ENCODE measurements at places on chromosomes 2 and 18.

DNA sequence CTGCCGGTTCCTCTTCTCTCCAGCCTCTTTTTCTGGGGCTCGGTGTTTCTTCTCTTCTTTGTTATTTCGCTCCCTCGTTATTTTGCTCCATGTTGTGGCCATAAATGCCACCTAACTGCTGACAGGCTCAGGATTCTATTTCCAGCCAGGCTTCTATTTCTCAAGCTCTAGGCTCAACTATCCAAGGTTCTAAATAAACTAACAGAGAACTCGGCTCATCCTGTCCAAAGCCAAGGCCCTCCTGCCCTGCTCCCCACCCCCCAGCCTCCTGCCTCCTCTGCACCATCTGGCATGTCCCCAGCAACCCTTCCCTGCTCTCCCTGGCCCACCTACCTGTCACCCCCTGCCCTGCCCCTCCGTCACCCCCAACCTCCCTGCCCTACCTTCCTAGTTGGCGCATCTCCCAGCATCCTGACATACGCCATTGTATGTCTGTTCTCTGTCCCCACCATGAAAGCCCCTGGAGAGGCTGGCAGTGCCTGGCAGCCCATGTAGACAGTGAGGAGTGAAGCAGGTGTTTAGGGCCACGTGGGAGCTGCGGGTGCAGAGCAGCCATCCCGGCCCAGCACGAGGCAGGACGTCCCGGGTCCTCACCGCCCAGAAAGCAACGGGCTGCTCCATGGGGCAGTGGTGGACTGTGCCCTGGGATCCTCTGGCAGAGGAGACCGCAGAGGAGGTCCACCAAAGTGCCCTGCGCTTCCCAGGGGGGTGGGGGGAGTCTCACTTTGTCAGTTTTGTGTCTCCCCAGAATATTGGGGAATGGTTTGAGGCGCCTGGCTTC, 186.9 kb downstream of the TWIST2 start:
- no peak for DNase-seq

DNA sequence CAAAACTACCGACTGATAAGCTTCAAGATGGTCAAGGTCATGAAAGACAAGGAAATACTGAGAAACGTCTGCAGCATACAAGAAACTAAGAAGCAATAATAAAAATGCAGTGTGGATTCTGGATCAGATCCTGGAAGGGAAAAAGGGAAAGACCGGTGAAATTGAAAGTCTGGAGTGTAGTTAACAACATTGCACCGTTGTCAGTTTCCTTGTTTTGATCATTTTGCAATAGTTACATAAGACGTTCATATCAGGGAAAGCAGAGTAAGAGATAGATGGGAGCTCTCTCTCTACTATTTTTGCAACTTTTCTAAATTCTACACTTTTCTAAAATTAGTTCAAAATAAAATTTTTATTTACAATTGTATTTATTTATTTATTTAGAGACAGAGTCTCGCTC, 15.0 kb upstream of the ZNF407 start:
- DNase-seq: no peak

- no peak for DNase-seq
Observed at GRCh38 chr2:73134471-73134870, 21.7 kb upstream of the RAB11FIP5 start.

- peak; percentile 19 for DNase-seq
Observed at GRCh38 chr2:53096351-53096750, 671.3 kb upstream of the CHAC2 start.

DNA sequence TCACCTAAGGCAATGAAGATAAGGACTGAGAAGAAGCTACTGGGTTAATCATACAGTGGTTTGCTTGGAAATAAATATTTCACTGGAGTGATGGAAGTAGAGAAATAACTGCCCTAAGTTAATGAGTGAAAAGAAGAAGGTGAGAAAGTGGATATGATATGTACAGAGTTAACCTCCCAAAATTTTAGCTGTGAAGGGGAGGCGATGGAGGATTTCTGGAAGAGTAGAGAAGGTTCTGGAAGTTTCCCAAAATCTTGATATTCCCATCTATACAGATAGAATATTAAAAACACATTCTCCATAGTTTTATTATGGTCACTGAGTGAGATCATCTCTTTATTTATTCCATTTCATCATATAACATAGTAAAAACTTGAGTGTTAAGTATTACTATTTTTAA, 296.6 kb upstream of the RGPD4 start:
- no peak for DNase-seq

DNA sequence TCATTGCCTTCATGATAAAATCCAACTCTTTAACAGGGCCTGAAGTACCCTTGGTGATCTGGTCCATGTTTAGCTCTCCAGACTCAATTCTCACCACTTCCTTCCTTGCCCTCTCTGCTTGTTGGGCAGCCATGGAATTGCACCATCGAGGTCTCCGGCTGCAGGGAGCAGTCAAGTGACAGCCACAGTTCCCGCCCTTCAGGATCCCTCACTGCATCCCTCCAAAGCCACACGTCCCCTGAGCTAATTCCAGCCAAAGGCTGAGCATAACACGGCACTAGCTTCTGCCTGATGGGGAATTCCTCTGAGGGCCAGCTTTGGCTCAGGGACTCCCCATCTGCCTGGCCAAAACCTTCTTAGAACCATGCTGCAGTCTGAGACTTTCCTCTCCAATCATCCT, 47.4 kb upstream of the SLC1A4 start:
- no peak for DNase-seq
